Activated CD4-positive, alpha-beta T cell treated with anti-CD3 and anti-CD28 coated beads for 24 hours (primary cell): ENCODE measurements at places on chromosomes 12 and 14.

GRCh38 chr14:59202031-59202430 is 13.6 kb downstream of the DAAM1 start:
- DNase-seq = no peak

DNA sequence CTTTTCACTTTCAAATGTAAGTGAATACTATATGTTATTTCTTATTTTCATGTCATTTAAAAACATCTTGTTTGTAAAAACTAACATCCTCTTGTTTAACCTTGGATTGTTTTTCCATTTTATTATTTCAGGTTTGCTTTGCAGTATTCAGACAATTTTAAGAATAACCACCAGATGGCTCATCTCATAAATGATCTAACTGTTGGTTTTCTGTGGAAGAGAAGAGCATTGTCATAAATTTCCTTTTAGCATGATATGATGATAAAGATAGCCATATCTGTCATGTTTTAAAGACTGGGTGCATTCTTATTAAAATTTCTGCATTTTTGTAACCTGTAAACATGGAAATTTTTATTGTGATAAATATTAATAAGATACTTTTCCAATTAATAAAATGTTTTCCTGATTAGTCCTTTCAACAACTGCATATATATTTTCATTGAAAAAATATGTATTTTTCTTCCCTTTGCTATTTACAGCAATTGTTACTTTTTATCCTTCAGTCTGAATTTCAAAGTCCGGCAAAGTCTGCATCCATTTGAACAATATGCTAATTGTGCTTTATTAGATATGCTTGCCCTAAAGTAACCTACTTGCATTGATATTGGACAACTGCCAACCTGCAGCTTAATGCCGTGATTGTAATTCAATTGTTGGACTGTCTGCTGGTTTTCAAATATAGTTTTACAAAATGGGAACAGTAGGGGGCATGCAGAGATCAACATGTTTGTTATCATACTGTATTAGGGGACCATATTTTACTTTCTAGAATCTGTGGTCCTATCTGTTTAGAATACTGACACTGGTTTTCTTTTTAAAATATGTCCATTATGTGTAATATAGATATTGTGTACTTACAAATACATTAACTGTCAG is 163.4 kb downstream of the GARIN6 start:
- no peak for DNase-seq

GRCh38 chr12:93974252-93974651 is 174.1 kb upstream of the PLXNC1 start:
- no peak for DNase-seq

GRCh38 chr14:67815573-67816225 is 691 bp downstream of the ZFYVE26 start:
- DNase-seq = no peak

DNA sequence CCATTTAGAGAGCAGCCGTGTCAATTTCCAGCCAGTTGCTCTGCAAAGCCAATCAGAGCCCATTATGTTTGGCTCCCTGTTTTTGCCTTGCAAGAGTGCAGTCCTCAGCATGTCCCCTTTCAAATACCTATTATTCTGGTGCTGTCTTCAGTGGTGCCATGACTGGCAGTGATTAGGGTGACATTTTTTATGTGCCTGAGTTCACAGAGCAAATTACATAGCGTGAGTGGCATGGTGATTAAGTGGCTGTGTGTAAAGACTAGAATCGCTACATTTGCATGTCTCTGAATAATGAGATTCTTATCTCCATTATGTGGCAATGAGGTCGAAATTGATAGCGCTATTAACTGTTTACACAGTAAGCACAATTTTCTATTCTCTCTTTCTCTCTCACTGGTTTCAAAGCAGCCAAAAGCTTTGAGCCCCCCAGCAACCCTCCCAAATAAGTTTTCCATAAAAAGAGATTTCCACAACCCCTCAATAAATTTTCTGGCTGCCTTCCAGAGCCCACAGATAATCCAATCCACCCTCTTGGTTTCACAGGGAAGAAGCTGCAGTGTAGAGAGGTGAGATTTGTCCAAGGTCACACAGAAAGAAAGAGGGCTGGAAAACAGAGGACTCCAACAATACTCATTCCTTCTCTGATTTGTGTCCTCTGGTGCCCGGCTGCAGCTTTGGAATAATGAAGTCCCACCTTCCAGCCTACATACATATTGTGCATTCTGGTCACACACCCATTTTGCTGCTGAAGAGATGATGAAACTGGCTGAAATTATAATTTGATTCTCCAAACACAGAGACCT is 58.8 kb upstream of the NUDT4 start:
- DNase-seq = no peak

- DNase-seq = no peak
These were observed 42.8 kb downstream of the NKX2-1 start for GRCh38 chr14:36477266-36477665.

DNA sequence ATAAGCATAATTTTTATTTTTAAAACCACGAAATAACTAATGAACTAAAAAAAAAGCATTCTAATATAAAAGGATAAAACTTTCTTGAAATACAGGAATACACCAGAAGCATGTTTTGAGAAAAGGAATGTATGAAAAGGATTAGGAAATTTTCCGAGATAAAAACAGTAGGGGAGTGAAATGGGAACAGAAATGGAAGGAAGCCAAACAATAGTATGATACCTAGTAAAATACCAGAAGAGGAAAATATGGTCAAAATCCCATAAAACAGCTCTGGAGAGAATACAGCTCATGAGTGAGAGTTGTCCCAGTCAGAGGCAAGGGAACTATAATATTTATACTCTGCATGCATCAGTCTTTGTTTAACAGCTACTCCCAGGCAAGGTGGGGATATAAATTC is 1016.2 kb downstream of the SLC6A15 start:
- DNase-seq = no peak

DNA sequence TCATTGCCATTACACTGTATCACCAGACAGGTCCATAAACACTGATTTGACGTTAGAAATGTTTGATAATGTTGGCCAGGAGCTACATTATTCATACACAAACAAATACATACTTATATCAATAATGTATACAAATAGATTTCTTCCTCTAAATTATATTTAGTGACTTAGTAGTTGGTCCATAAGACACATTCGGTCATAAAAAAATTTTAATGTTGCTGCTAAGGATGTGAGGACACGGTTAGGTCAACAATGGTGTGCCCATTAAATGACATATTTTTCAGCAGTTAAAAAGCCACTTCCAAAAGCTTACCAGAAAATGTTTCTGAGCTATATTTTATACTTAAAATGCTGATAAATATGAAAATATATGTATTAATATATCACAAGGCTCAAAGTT is 1148.7 kb upstream of the TMEM132C start:
- DNase-seq = no peak

DNA sequence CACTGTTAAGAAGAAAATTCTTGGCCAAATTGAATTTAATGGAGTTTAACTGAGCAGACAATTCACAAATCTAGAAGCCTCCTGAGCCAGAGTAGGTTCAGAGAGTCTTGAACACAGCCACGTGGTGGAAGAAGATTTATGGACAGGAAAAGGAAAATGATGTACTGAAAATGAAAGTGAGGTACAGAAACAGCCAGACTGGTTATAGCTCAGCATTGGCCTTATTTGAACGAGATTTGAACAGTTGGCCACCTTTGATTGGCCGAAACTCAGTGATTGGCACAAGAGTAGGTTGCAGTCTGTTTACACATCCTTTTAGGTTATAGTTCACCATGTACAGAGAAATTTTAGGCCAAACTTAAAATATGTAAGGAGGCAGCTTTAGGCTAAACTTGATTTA is 9.9 kb downstream of the OAS2 start:
- DNase-seq = no peak

- DNase-seq = no peak
These were observed 1.2 kb upstream of the WSB2 start for GRCh38 chr12:118061873-118062843.

GRCh38 chr12:32566663-32567295 is 112.3 kb upstream of the DNM1L start:
- DNase-seq = no peak

DNA sequence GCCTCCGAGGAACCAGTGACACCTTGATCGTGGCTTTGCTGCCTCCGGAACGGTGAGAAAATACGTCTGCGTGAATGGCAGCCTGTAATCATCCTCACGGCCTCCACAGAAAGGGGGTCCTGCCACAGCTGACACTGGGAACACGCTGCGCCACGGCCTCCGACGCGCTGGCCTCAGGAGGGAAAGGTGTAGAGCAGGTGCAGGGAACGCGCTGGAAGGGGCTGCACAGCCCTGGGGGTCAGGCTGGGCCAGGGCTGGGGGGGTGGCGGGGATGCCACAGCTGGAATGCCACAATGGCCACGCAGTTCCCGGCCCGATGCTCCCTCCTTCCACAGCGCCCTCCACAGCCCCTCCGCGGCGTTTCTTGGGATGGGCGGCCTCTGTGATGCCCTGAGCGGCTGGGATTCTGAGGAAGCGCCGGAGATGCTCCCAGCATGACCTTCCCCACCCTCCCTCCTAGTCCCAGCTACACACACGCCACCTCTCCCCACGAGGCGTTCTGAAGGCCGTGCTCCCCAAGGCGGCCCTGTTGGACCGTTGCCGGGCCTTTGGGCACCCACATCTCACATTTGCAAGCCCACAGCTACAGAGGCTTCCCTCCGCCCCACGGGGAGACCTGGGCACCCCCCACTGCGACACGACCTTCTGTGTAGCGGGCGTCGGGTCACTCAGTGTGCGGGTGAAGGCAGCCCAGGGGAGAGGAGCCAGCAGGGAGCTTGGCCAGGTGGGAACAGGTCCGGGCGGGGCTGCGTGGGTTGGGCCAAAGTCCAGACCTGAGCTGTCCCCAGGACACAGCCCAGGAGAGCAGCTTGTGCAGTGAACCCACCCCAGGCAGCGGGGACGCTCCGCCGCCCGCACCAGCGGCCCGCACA is 31.8 kb upstream of the GALNT9 start:
- no peak for DNase-seq

DNA sequence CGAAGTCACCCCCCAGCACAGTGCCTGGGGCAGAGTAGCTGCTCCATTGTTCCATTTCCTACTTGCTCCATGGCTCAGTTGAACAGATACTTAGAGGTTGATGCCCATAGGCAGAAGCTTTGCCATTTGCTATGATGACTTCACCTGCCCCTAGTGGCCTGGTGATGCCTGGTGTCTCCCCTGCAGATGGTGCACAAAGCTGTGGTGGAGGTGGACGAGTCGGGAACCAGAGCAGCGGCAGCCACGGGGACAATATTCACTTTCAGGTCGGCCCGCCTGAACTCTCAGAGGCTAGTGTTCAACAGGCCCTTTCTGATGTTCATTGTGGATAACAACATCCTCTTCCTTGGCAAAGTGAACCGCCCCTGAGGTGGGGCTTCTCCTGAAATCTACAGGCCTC is 10.6 kb downstream of the SERPINA5 start:
- DNase-seq = no peak

DNA sequence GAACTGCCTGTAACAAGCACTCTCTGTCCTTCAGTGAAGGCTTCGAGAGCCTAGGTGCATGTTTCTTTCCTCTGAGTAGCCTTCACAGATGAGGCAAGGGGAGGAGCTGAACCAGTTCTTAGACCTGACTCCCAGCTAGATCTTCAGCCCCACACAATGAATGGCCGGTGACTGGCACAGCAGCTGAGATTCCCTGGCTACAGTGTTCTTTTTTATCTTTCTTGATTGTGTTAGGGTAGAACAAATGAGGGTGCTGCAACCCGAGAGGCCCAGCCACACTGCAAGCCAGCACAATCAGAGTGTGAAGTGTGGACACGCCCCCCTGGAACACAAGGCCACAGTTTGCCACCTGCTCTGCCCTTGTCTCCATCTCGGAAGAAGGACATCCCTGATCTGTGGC is 19.1 kb upstream of the COL2A1 start:
- no peak for DNase-seq

GRCh38 chr14:28755884-28756268 is 10.7 kb upstream of the FOXG1 start:
- no peak for DNase-seq

GRCh38 chr12:5172886-5173285 is 129.2 kb downstream of the KCNA5 start:
- no peak for DNase-seq

GRCh38 chr12:84843593-84844144 is 68.9 kb downstream of the SLC6A15 start:
- DNase-seq = no peak

DNA sequence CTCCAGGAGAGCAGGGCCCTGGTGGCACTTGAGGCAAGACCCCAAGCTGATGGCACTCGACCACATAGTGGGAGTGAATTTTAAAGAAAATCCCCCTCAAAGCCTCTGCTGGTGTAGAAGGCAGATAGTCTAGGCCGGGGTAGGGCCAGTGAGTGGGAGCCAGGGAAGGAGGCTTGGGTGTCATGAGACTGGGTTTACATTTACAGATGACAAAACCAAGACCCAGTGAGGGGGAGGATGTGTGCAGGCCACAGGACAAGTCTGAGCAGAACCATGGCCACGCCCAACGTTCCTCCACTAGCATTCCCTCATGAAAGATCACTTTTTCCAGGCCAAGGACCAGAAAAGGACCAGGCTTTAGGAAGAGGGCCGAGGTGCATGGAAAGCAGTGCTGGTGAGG is 42.0 kb downstream of the EVL start:
- no peak for DNase-seq

- no peak for DNase-seq
These were observed 234.8 kb downstream of the ALG10 start for GRCh38 chr12:34257093-34257492.

- DNase-seq = no peak
These were observed 239.7 kb downstream of the SSPN start for GRCh38 chr12:26435069-26435404.

GRCh38 chr12:49236423-49236822 is 28.5 kb upstream of the TUBA1C start:
- DNase-seq = no peak
